Stimulated activated CD8-positive, alpha-beta memory T cell treated with anti-CD3 and anti-CD28 coated beads, Interleukin-2, amount 100 ng/mL, for 1 hour (primary cell): ENCODE measurements at places on chromosomes 3 and 15.

GRCh38 chr3:4241595-4242170 lies 61.5 kb upstream of the SETMAR start:
- DNase-seq = no peak

- no peak for DNase-seq
Observed at GRCh38 chr3:127886231-127886955, 28.6 kb upstream of the KBTBD12 start.

DNA sequence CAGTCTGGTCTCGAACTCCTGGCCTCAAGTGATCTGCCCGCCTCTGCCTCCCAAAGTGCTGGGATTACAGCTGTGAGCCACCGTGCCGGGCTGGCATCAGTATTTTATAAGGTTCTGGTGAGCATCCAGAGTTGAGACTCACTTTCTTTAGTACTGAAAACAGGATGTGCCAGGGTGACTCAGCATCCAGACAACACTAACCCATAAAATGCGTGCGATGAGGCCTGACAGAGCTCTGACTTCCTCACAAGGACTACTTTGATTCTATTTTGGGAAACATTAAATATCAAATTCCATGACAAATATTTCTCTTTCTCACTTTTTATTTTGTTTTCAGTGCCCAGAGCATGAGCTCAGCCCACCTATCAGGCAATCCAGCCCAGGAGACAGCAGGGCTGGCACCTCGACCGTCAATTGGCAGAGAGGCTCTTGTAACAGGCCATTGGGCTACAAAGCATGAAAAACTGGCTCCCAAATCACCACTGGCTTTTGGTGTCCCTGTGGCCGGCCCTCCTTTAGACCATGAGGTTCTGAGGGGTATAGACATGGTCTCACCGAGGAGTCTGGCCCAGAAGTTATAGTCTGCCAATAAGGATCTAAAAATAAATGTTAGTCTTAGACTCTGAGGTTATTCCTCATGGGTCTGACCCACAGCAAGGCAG lies 75.0 kb downstream of the FEM1B start:
- DNase-seq = no peak

DNA sequence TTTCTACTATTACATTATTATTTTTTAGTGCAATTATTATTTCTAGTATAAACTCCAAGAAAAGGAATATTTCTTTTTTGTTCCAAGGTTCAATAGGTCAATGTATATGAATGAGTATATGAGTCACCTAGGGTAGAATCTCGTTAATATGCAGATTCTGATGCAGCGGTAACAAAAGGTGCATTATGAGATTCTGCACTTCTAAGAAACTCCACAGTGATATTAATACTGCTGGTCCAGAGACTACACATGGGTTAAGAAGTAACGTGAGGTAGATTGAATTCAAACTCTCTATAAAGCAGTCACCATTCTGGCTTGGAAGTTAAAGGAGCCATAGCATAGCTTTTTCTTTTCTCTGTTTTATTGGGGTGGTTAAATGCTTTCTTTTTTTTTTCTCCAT lies 596.2 kb upstream of the TBL1XR1 start:
- DNase-seq = no peak

DNA sequence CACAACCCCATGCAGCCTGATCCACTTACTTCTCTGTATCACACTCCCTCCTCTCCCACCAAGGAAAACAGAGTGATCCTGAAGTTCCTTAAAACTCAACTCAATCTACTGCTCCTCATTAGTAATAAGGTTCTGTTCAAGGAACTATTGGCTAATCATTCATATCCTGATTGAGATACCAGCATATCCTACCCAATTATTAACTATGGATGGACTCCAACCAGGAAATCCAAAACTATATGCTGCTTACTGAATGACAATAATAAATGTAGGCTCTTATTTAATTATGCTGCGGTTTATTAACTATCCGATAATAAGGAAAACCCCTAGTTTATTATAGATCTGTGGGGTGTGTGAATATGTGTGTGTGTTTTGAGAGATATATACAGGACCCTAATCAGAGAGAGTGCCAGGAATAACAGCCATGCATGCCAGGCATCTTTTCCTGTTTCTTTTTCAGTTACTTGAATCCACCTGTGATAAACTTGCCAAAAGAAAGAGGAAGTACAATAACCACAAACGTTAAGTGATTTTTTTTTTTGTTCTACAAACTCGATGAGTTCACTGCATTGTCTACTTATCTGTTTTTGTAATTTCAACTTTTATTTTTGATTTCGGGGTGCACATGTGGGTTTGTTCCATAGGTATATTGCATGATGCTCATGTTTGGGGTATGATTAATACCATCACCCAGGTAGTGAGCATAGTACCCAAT lies 1031.7 kb upstream of the CFAP20DC start:
- no peak for DNase-seq

DNA sequence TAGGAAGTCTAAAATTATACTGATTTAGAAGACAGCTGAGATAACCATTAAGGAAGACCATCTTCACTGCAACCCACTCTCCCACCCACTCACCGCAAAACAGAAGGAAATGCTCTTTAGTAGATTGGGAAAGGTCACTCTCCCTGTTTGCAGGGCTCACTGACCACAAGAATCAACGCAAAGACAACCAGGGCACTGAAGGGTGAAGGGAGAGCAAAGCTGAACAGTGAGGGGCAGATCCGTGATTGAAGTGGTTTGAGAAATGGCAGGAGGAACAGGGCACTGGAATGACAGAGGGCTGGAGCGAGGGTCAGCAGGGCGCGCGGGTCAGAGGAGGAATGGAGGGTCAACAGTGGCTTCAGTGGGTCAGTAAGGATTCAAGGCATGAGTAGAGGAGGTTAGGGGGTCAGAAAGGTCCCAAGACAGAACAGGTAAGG lies 520 bp downstream of the MESD start:
- no peak for DNase-seq

DNA sequence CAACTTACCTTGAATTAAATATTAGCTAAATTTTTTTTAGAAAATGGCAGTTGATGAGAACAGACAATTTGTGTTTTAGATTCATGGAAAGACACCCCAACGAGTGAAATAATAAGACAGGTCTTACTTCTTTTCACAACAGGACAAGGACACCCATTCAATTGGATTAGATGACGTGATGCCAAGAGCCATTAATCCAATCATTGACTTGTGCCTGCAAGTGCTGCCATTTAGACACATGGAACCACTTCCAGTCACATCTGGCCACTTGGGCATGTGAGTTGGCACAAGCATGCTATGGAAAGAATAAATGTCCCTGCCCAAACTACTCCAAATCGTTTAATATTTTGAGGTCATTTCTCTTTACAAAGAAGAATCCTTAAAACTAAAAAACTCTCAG lies 1308.8 kb downstream of the ROBO2 start:
- DNase-seq = no peak

GRCh38 chr15:70054366-70054765 lies 43.4 kb downstream of the TLE3 start:
- DNase-seq = no peak

DNA sequence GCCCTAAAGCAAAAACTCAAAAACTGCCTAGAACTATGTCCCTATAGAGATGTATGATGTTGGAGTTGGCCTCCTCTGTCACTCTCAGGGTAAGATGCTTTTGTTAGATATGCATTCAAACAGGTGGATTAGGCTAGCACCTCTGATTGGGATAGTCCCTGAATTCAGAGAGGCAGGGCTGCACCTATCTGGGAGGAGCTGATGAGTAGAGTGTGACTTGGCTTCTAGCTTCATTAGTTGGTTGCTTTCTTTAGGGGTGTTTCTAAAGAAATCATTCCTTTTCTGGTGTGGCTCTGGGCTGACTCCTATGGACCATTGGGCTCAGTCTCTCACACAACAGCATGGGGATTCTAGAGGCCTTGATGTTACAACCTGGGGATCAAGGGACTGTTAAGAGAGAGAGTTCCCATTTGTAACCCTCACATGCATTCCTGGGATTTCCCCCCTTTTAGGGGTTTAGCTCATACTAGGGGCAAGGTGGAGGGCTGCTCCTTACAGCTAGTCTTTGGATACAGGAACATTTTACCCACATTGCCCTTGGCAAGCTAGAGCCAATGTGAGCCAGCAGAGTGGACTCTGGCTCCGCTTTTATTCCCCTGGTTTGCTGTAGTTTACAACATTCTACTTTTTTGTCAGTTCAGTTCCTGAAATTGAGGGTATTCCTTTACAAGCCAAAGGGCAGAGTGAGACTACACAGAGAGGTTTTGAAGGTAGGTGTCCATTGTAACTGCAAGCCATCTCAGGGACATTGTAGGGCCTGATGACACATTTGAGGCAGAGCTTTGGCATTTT lies 7.5 kb downstream of the ZNF592 start:
- no peak for DNase-seq

GRCh38 chr3:19149368-19149767 lies 1.1 kb downstream of the KCNH8 start:
- DNase-seq = no peak
